SJSA1 (cell line): ENCODE measurements at places on chromosomes 4 and X. TPM values are rescaled to one million over a fixed set of nuclear protein-coding genes. Genes with fewer than 3 reads are reported as not detected.

Gene ADAM29
- not detected in 2 replicates for total RNA-seq

Gene GABRQ
- total RNA-seq, result 0.11 TPM in 1 of 2 replicates, not detected in the other

Gene CTAG2
- total RNA-seq, result not detected in 2 replicates

Gene ALB
- total RNA-seq, result not detected in 2 replicates

Gene FAT4
- total RNA-seq, result 37.1 and 54.4 TPM in 2 replicates

Gene ART3
- 1.00 and 7.7 TPM in 2 replicates for total RNA-seq

Gene SLC2A9
- total RNA-seq, result not detected in 2 replicates

Gene SPIN4
- 13.3 and 21.7 TPM in 2 replicates for total RNA-seq

Gene PRSS48
- total RNA-seq, result not detected in 2 replicates

Gene CNGA2
- total RNA-seq, result not detected in 2 replicates

Gene GCNA
- total RNA-seq, result 0.92 TPM in 1 of 2 replicates, not detected in the other

Gene CT45A1
- total RNA-seq, result not detected in 2 replicates

Gene TMSB15A
- total RNA-seq, result 44.2 and 52.0 TPM in 2 replicates

Gene GAGE12H
- not detected in 2 replicates for total RNA-seq

Gene CLCN5
- 2.0 and 3.5 TPM in 2 replicates for total RNA-seq

Gene CBR4
- 10.1 and 14.4 TPM in 2 replicates for total RNA-seq

Gene KLF8
- 0.16 and 0.50 TPM in 2 replicates for total RNA-seq

Gene OTC
- not detected in 2 replicates for total RNA-seq

Gene EVC2
- total RNA-seq, result 0.94 and 2.7 TPM in 2 replicates

Gene CSAG1
- total RNA-seq, result not detected in 2 replicates

Gene PNMA6F
- not detected in 2 replicates for total RNA-seq

Gene NAAA
- 34.3 and 70.4 TPM in 2 replicates for total RNA-seq

Gene TBX22
- total RNA-seq, result not detected in 2 replicates

Gene ARR3
- not detected in 2 replicates for total RNA-seq

Gene UGT2B15
- not detected in 2 replicates for total RNA-seq

Gene TMEM31
- total RNA-seq, result not detected in 2 replicates

Gene SYNPO2
- 2.8 and 4.7 TPM in 2 replicates for total RNA-seq

Gene SLC9B2
- total RNA-seq, result 28.5 and 32.3 TPM in 2 replicates

Gene ADAMTS3
- 0.45 and 0.81 TPM in 2 replicates for total RNA-seq

Gene CDKL5
- 3.8 and 5.1 TPM in 2 replicates for total RNA-seq

Gene ATP8A1
- total RNA-seq, result 0.42 and 0.53 TPM in 2 replicates

Gene PF4V1
- not detected in 2 replicates for total RNA-seq

Gene ATRX
- total RNA-seq, result 26.6 and 53.7 TPM in 2 replicates

Gene RASGEF1B
- not detected in 2 replicates for total RNA-seq

Gene KANTR
- 2.1 and 5.1 TPM in 2 replicates for total RNA-seq

Gene SPACA5
- not detected in 2 replicates for total RNA-seq

Gene FDCSP
- total RNA-seq, result not detected in 2 replicates

Gene SMIM10
- total RNA-seq, result 10.7 and 13.2 TPM in 2 replicates

Gene GUCY1A1
- not detected in 2 replicates for total RNA-seq

Gene ENPP6
- not detected in 2 replicates for total RNA-seq

Gene RPL36A
- 1,028 and 2,711 TPM in 2 replicates for total RNA-seq

Gene ATP2B3
- total RNA-seq, result not detected in 2 replicates

Gene NIPAL1
- 0.91 and 2.4 TPM in 2 replicates for total RNA-seq

Gene DUX4
- not detected in 2 replicates for total RNA-seq

Gene GSX2
- total RNA-seq, result not detected in 2 replicates

Gene DCAF8L2
- total RNA-seq, result not detected in 2 replicates

Gene IQSEC2
- total RNA-seq, result 4.8 and 5.1 TPM in 2 replicates

Gene FAM184B
- not detected in 2 replicates for total RNA-seq

Gene GAGE12E
- total RNA-seq, result not detected in 2 replicates

Gene MGARP
- total RNA-seq, result 1.6 and 6.1 TPM in 2 replicates

Gene ARSJ
- 51.5 and 67.0 TPM in 2 replicates for total RNA-seq

Gene FRMPD4
- 0.03 and 0.09 TPM in 2 replicates for total RNA-seq
